ENCODE measurements at places on chromosomes 1 and 21.

GRCh38 chr1:91282695-91283420 is 121.8 kb downstream of the HFM1 start:
- DNase-seq: peak; percentile 69

GRCh38 chr1:192518700-192519099 is 56.9 kb upstream of the RGS1 start:
- DNase-seq: no peak

GRCh38 chr1:231571904-231572303 is 43.4 kb downstream of the TSNAX start:
- DNase-seq: no peak

- no peak for DNase-seq
Measured at GRCh38 chr21:15695241-15695640, 34.5 kb upstream of the USP25 start.

DNA sequence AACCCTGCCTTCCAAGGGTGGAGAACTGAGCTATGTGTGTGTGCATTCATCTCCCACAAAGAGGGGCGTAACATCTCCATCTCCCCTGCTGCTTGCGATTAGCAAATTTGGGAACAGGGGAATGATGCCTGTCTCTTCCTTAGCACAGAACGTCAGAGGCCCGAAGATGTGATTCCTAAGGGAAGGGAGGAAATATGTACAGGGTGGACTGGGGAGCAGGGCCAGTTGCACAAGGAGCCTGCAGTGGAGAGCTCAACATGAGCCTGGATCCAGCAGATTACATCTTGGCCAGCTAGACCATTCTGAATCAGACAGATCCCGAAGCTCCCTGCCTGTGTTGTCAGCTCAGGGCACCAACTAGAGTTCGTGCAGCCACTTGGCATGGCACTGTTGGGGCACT is 118.1 kb downstream of the NGF start:
- DNase-seq: no peak

- no peak for DNase-seq
Measured at GRCh38 chr1:168372307-168372706, 91.6 kb downstream of the TBX19 start.

DNA sequence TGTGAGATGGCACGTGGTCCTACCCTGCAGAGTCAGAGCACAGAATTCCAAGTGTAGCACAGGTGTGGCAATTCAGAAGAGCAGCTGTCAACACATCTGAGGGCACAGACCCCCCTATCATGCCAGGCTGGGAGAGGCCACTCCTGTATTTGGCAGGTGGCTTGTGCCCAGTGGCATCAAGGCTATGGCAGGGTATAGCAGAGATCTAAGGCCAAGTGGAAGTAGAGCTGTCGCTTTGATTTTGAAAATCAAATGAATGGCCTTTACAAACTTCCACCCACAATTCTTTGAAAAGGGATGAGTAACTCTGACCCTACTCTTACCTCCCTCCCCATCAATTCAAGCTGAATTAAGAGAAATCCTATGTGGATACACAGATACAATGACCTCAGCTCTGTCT is 13.4 kb downstream of the C1orf116 start:
- no peak for DNase-seq

- DNase-seq: no peak
Measured at GRCh38 chr1:228058949-228059633, 23.4 kb upstream of the ARF1 start.

DNA sequence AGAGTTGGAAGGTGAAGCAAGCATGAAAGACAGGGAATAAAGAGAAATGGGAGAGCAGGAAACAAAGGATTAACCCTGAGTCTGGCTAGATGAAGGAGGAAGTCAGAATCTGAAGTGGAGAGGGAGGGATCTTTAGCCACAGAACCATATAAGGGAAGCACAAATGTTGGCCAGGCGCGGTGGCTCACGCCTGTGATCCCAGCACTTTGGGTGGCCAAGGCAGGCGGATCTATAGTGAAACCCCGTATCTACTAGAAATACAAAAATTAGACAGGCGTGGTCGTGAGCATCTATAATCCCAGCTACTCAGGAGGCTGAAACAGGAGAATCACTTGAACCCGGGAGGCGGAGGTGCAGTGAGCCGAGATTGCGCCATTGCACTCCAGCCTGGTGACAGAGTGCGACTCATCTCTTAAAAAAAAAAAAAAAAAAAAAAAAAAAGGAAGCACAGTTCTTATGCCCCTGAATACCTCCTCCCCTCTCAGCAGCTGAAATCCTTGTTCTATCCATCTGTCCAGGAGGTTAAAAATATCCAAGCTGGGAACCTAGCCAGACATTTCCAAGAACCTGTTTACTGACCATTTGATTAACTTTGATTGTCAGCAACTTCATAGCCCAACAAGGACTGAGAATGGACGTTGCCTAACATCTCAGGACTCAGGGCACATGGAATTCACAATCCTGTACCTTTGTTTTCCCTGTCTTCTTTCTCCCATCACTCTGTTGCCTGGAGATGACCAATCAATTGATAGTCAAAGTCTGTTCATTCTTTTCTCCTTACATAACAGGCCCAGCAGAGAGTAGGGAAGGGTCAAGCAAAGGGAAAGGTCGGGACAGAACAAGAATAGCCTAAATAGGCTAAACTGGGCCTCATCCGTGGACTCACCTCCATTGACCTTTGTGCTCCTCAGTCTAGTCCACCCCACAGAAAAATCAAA is 10.6 kb downstream of the TXNIP start:
- DNase-seq: no peak

DNA sequence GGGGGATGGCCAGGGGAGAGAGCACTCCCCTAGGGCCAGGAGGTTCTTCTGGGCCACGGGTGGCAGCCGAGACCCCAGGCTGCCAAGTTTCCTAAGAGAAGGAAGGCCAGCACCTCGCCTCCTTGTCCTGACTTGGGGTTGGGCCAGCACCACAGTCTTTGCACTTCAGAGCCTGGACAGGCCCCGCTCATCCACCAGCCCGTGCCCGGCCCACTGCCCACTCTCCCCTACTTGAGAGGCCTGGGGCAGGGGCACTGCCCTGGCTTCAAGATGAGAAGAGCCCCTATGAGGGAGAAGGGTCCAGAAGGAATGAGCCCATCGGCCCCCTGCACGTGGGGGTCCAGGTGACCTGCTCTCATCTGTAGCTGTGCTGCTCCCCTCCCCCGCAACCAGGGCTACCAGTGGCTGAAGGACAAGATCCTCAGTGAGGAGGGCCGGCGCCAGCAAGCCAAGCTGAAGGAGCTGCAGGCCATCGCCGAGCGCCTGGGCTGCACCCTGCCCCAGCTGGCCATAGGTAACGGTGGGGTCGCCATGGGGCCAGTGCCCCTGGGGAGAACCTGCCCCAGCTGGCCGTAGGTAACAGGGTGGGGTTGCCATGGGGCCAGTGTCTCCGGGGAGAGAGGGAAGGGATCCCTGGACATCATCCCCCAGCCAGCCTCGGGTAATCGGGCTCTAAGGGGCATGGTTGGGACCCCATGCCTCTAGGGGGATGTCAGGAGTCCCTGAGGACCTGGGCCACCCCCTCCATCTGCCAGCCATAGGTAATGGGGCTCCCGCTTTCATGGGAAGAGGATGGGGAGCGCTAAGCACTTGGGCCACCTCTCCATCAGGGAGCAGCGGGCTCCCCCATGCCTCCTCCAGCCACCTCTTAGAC is 50.8 kb downstream of the KCNAB2 start:
- no peak for DNase-seq

- DNase-seq: no peak
Measured at GRCh38 chr1:109083501-109083900, 7.1 kb upstream of the TMEM167B start.

GRCh38 chr1:226603022-226603857 is 54.7 kb downstream of the STUM start:
- DNase-seq: no peak

DNA sequence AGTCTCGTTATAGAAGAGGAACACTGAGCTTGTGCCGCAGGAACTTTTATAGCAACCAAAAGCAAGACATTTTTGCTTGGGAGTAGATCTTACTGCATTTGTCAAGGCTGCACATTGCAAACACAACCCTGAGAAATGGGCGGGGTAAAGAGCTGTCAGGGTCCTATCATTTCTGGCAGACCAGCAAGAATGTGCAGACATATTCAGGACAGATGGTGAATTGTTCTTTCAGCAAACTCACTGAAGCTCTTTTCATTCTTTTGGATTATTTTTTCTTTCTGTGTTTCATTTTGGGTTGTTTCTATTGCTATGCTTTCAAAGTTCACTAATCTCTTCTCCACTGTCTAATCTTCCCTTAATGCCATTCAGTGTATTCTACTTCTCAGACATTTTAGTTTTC is 5.1 kb upstream of the ACTN2 start:
- no peak for DNase-seq

DNA sequence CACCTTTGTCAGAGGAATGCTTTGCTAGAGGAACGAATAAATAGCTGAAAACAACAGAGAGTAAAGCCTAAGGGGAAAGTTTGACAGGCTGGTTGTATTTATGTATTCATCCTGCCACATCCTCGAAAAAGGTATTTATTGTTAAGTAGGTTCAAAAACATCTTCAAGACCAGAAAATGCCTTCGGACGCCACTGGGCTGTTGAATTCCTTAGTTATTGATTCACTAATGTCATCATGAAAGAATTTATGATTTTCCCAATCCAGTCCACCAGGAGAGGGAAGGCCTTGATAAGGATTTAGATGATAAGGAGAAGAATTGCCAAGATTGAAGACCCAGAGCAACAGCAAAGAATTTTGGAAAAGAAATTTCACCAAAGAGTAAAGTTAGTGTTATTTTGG is 35.2 kb upstream of the MAB21L3 start:
- no peak for DNase-seq

DNA sequence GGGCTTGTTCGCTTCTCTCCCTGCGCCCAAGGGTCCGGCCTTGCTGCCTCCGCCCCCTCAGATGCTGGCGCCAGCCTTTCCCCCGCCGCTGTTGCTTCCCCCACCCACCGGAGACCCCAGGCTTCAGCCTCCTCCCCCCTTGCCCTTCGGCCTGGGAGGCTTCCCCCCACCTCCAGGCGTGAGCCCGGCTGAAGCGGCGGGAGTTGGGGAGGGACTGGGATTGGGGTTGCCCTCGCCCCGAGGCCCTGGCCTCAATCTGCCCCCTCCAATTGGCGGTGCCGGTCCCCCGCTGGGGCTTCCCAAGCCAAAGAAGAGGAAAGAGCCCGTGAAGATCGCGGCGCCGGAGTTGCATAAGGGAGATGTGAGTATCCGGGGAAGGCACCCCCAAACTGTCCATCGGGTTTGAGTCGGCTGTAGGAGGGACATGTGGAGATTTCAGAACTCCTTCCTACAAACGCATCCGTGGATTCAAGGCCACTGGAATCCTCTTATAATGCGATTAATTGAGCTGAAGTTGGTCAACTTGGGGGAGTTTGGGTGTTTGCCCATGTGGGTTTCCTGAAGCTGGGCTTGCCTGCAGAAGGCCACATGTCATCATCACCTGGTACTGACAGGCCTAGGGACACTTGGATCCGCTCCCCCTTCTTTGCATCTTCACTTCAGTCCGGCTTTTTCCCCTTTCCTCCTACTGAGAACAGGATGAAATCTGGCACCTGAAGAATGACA is 707 bp downstream of the PRCC start:
- DNase-seq: peak; percentile 41

DNA sequence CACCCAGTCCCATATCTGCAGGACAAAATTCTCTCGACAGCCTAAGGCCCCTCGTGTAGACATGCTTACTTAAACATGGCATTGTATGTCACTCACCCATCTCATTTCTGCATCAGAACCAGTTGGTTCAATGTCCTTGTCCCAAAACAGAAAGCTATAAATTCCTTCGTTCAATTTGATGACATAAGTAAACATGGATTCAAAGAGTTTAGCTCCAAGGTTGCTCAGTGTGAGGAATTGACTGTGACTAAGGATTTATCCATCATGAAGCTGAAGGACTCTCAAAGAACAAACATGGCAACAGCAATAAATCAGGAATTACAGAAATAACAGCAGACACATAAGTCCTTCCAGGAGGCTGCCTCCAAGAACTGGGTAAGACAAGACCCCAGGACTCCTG is 237.2 kb downstream of the TOMM20 start:
- no peak for DNase-seq

DNA sequence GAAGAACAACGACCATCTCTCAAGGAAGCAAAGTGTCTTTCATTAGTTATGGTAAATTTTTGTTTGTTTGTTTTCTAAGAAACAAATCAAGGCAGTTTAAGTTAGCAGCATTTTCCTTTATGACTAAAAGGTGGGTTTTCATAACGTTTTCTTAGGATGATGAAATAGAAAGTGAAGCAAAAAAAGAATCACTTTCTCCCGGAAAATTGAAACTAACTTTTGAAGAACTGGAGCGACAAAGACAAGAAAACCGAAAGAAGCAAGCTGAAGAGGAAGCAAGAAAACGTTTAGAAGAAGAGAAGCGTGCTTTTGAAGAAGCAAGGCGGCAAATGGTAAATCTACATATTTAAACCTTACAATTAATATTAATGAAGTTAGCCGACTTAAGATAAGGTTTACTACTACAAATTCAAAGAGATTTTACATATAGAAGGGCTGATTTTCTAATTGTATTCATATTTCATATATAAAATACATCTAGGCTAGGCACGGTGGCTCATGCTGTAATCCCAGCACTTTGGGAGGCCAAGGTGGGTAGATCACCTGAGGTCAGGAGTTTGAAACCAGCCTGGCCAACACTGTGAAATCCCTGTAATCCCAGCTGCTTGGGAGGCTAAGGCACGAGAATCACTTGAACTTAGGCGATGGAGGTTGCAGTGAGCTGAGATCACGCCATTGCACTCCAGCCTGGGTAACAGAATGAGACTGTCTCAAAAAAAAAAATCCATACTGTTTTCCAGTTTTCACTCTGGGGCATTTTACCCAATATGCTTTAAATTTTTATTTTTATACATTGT is 38.3 kb downstream of the NEXN start:
- no peak for DNase-seq

- DNase-seq: no peak
Measured at GRCh38 chr1:11126569-11126968, 26.9 kb upstream of the EXOSC10 start.

DNA sequence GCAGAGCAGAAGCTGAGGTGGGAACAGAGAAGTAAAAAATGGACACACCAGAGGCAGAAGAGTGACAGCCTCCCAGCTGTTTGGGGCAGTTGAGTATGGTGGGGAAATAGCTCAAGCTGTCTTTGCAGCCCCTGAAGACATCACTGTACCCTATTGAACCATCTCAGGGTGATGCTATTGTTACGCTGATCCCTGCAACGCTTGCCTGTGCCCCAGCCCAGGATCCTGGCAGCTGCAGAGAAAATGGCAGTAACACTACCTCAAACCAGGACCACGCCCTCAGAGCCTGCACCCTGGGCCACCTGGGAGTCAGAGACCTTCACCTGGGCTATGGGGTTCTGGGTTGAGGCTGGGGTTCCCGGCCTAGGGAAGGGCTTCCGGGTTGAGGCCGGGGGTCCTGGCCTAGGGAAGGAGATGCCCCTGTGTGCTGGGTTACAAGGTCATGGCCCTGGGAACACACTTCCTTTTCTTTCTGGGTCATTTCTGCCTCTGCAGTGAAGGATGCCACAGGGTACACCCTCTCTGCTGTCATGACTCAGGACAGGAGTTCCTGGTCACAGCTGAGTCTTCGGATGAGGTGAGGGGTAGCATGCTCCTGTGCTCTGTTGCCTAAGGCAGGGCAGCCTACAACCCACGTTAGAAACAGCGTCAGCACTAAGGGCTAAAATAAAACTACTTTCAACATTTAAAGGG is 11.6 kb downstream of the BSND start:
- DNase-seq: no peak

- no peak for DNase-seq
Measured at GRCh38 chr1:61426885-61427284, 298.1 kb downstream of the TM2D1 start.

GRCh38 chr21:41709965-41710822 is 56.7 kb downstream of the RIPK4 start:
- no peak for DNase-seq

- DNase-seq: no peak
Measured at GRCh38 chr1:22163564-22163963, 20.7 kb upstream of the WNT4 start.

All from iPS-NIHi11 (cell line).